ENCODE measurements at places on chromosomes 2 and 18. TPM values are rescaled to one million over a fixed set of nuclear protein-coding genes. Genes with fewer than 3 reads are reported as not detected.

Gene FIGN
- total RNA-seq: 2.1 TPM

Gene HOXD8
- 6.2 TPM for total RNA-seq

Gene CFAP221
- total RNA-seq: 0.14 TPM

Gene ADD2
- 25.0 TPM for total RNA-seq

Gene LCT
- 0.03 TPM for total RNA-seq

Gene NOSTRIN
- total RNA-seq: 1.2 TPM
